ENCODE measurements at places on chromosomes 6 and 20. TPM values are rescaled to one million over a fixed set of nuclear protein-coding genes. Genes with fewer than 3 reads are reported as not detected.

The RNF217 gene
- total RNA-seq, result 25.3 TPM

DNA sequence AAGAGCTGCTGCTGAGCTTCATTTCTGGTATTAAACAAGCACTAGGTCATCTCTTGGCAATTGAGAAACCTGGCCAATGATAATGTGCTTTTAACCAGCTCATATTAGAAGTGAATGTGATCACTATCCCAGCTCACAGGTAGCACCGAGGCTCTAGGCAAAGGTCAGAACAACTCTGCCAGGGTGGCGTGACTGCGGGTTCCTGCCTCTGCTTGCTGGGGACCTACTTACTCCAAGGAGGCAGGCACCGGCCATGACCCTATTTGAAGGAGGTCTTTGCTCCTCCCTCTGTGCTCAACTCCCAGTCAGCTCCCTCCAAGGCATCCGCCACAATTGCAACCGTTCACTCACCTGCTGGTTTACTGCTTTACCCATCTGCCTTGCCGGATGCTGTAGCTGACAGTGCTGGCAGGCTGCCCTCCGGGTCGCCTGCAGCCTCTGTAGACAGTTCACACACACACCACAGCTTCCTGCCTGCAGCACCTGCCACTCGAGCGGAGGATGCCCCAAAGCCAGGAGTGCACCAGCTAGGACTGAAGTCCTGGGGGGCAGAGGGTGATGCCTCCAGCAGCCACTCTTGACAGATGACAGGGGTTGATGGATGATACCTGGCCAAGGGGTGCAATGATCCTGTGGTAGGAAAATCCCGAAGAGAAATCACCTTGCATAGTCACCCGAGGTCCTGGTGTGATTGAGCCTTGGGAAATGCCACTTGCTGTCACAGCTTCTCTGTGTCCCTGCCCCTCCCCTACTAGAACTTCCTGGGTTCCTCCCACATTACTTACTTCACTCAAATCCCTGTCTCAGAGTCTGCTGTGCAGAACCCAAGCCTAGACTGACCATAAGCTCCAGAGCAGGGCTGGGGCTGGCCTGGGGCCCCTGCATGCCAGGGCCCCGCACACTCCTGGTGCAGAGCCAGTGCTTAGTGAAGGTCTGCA, 8.8 kb upstream of the VSX1 start:
- DNase-seq, result no peak

- no peak for DNase-seq
Observed at GRCh38 chr20:8408587-8409307, 276.7 kb downstream of the PLCB1 start.

GRCh38 chr6:72416744-72417465, 205.0 kb upstream of the KCNQ5 start:
- no peak for DNase-seq

- no peak for DNase-seq
Observed at GRCh38 chr6:89959883-89960282, 65.6 kb downstream of the GJA10 start.

Measured in fibroblast of the aortic adventitia (primary cell).